ENCODE measurements at places on chromosomes 4 and X.

DNA sequence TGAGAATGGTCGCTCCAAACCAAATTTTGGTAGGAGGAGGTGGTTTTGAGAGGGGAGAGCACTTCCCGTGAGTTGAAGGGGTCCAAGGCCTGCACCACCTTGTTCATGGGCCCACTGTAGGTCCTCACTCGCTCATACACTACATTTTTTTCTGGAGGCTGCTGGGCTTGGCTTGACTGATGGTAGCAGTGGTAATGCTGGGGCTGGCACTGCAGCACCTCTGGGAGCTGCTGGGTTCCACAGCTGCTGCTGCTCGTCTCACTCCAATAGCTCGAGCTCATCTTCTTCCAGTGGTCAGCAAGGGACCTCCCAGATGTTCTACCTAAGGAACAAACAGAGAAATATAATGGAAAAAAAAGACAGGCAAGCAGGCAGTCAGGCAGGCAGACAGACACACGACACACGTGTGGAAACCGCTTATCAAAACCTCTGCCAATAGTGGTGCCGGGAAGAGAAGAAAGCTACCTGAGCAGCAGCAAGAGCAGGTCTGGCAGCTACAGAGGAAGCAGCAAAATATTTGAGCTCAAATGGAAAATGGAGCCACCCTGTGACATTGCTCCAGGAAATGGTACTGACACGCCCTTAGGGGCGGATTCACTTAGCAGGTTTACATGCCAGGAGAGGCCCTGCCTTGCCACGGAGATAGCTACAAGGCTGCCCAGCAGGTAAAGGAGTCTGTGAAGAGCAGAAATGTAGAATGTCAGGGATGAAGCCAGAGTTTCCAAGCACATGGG lies at the start of gene POF1B:
POF1B (minus strand) TSS at position 492 of the 734 bp plus-strand sequence; CDS start at position 281, 211 bp downstream.
- peak; percentile 74 for DNase-seq

GRCh38 chrX:136163689-136164088 lies 16.4 kb downstream of the FHL1 start:
- DNase-seq = no peak

GRCh38 chr4:985123-985830 lies 1.6 kb upstream of the IDUA start:
- peak; percentile 79 for DNase-seq

DNA sequence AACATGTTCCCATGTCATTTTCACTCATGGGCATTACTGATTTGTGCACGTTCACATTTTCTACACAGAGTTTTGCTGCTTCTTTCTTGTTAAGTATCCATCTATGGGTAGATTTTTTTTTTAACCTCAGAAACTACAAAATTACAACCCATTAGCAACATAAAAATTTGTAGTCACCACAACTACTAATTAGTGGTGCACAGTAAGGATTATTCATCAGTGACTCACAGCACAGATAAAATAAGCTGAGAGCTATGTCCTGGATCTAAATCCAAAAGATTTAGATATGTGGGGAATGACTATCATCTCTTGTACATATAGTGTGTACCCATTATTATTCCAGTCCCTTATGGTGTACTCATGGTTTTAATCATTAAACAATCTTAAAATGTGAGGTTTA lies 19.7 kb upstream of the AMELX start:
- no peak for DNase-seq

DNA sequence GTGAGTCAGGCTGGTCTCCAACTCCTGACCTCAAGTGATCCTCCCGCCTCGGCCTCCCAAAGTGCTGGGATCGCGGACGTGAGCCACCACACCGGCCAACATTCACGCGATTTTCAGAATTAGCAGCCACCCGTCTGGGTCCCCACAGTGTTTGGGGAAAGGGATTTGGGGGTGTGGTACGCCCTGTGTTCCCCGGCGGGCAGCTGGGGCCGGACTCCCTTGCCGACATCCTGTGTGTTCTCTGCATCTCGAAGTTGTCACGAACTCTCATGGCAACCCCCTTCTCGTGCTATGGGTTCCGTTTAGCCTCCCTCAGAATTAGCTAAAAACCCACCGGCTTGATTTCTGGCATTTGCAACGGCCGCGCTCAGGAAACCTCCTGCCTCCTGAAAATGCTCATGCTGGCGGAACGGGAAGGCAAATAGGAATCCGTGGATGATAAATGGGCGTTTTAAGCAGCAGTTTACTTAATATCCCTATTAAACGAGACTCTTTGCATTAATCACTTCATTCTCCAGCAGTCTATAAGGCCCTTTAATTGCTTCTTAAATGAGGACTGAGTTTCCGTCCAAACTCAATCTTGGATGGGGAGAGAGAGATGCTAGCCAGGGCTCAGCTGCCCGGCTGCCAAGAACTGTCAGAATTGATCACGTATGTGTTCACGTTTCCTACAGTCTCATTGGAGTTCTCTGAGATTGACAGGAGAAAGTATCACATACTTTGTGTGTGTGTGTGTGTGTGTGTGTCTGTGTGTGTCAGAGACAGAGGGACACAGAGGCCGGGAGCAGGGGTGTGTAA lies 78.9 kb upstream of the PPP2R3B start:
- DNase-seq = no peak

GRCh38 chr4:80420638-80421037 lies 85.1 kb downstream of the CFAP299 start:
- no peak for DNase-seq

DNA sequence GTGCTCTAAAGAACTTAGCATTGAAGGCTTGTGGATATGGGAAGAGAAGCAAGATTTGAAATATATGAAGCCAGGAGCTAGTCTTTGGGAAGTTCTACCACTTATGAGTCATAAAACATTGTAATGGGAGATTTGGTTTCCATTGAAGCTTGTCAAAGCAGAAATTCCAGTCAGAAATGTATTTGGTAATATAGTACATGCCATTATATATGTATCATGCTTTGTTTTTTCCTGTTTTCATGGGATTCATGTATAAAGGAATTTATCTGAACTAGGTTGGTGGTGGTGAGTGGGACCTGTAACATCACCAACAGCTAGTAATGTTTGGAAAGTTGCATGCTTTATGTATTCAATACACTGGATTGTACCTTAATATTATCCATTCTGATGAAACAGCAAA lies 14.6 kb upstream of the DCAF8L2 start:
- DNase-seq = no peak

GRCh38 chrX:78322863-78323262 lies 4.5 kb downstream of the CYSLTR1 start:
- DNase-seq = no peak

GRCh38 chr4:184668511-184669114 lies 19.1 kb downstream of the PRIMPOL start:
- no peak for DNase-seq

DNA sequence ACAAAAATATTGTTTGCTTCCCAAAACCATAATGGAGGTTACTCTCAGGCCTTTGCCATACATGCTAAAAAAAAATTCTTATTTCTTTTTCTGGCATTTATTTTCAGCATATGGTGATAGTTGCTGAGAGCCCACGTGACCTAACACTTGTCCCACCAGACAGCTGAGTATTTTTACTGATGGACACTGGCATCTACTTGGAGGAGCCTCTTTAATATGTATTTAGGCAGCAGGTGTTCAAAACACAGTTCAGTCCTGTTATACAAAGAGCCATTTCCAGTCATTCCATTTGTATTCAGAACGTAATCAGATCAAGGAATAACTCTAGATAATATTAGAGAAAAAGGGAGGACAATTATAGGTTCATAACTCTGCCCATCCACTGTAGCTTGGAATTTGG lies 95.5 kb downstream of the CXCL13 start:
- no peak for DNase-seq

- no peak for DNase-seq
Measured at GRCh38 chr4:53899586-53900270, 164.7 kb downstream of the CHIC2 start.

GRCh38 chrX:154734061-154734781 lies 16.7 kb downstream of the GAB3 start:
- no peak for DNase-seq

DNA sequence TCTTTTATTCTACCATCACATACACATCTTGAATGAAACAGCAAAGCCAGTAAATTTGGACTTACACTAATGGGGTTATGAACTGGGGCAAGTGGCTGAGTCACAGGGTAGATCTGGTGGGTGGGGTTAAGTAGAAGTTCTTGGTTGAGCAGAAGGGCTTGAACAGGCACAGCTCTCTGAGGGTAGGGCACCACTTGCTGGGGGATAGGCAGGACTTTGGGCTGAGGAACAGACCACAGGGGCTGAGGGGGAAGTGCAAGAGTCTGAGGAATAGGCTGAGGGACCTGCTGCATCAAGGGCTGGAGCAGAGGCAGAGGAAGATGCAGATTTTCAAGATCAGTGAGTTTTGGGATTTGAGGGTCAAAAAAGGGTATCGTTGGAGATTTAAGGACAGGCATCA lies 8.3 kb downstream of the CSN2 start:
- DNase-seq = peak; percentile 1

DNA sequence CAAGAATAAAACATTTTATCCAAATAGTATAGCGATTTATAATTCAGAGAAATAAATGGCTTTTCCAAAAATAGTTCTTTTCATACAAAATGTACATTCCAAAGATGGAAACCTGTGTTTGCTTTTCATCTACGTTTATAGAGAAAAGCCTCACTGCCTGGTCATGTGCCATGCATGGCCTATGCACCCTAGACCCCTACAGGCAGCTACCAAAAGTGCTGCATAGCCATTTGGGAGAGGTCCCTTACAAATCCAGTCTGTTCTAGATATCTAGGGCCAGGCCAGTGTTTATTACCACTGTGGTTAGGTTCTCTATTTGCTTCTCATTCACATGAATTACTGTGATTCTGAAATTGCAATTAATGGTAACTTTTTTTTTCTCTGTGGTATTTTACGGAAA lies 17.2 kb downstream of the HMGB2 start:
- no peak for DNase-seq

DNA sequence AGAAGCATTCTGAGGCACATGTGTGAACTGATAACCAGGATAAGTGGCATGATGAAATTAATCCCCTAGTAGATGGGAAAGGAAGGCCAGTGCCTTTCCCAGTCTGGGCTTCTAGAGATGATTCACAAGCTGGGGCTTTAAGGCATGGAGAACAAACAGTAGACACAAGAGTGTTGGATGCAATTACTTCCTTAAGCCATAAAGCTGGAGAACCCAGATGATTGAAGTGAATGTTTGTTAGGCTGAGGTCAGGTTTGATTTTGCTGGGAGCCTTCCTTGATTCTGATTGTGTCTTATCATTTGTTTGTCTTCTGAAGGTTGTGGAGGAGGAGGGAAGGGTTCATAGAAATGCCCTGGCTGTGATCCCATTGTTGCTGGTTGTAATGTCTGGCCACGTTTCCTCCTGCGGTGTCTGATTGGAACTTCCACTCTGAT lies 125.2 kb downstream of the NHS start:
- DNase-seq = peak; percentile 9

DNA sequence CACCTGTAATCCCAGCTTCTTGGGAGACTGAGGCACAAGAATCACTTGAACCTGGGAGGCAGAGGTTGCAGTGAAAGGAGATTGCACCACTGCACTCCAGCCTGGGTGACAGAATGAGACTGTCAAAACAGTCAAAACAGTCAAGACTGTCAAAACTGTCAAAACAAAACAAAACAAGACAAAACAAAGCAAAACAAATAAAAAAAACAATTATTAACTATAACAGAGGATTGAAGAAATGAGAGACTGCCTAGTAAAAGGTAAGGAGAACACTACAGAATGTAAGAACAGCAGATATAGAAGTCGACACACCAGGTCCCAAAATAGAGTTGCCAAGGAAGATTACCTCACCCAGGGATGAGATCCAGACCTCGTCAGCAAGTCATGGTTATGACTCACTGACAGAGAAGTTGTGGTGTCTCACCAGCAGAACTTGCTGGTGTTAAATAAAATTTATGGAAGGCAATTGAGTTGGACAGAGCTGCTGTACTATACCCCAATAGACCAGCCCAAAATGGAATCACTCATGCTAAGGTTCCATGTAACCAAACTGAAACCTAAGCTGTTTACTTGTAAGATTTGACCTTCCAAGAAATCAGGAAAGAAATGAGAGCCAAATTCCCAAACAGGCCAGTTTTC lies 32.1 kb upstream of the GK start:
- peak; percentile 2 for DNase-seq

GRCh38 chr4:170464614-170465197 lies 374.9 kb upstream of the AADAT start:
- no peak for DNase-seq

DNA sequence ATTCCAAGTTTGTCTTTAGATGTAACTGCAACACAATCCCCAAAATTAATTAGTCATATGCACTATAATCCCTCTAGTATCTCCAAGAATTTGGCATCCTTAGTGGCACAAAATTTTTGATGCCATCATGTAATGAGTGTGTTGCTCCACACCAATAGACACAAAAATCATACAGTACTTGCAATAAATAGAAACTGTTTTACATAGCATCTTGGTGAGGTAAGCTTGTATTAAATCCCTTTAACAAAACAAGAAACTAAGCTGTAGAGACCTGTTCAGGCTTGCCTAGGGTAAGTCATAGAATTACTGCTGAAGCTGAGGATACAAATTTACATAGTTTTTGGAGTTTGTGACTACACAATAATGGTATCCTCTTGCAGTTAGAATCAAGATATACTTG lies 64.5 kb upstream of the PRSS12 start:
- no peak for DNase-seq

DNA sequence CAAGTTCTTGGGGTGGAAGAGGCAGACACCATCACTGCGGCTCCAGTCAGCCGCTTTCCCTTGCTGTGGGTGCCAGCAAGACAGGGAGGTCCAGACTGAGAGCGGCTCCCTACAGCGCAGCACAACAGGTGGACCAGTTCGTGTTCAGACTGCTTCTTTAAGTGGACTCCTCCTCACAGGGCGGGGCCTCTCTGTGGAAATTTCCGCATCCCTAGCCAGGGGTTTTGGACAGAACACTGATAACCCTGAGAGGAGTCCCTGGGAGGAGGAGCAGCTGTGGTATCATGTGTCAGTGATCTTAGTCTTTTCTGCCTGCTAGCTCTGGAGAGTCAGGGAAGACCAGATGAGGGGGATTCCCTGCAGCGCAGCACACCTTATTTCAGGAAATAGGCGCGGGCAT lies 48.5 kb downstream of the MAGEC2 start:
- DNase-seq = no peak

DNA sequence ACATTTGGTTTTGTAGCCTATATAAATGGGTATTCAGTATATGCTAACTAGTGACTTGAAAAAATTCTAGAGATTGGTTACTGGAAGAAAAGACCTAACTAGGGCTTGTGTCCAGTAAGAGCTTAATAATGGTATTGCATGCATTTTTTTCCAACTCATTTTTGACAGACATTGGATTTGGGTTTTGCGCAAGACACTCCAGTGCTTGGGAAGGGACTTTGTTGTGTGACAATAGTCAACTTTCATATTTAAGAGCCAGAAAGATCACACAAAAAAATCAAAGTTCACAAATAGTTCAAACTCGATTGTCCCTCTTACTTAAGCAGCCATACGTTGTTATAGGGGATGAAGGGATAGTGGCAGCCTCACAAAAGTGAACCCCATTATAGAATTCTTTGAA lies 1.2 kb upstream of the HSD17B11 start:
- DNase-seq = no peak

DNA sequence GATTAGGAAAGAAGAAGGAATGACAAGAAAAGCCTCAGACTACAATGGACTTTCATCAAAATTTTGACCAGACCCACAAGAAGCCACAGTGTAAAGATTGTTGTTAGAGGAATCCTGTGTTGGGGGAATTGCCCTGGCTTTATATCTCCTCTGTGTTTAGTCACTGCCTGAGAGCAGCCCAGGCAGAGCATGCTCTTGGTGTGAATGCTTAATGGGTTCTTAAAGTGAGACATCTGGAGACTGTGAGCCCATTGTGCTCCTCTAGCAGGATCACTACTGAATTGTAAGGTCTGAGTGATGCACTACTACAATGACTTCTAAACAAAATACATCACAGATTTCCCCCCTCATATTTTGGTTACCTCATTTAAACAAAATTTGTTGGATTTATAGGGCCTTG lies 1860.5 kb upstream of the ADGRL3 start:
- DNase-seq = no peak

GRCh38 chr4:92265798-92266197 lies 38.0 kb upstream of the GRID2 start:
- DNase-seq = no peak

All from Calu3 (cell line).